ENCODE measurements at places on chromosomes 7 and 10.

DNA sequence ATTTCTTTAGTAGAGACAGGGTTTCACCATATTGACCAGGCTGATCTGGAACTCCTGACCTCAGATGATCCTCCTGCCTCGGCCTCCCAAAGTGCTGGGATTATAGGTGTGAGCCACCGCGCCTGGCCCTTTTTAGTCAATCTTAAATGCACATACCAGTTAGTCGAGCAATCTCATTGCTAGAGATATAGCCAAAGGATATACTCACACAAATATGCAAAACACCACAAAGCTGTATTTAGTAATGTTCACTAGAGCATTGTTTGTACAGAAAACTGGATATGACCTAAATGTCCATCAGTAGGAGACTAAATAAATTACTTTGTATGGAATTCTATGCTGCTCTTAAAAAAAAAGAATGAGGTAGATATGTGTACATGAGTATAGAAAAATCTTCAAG is 24.5 kb upstream of the IL6 start:
- no peak for DNase-seq

DNA sequence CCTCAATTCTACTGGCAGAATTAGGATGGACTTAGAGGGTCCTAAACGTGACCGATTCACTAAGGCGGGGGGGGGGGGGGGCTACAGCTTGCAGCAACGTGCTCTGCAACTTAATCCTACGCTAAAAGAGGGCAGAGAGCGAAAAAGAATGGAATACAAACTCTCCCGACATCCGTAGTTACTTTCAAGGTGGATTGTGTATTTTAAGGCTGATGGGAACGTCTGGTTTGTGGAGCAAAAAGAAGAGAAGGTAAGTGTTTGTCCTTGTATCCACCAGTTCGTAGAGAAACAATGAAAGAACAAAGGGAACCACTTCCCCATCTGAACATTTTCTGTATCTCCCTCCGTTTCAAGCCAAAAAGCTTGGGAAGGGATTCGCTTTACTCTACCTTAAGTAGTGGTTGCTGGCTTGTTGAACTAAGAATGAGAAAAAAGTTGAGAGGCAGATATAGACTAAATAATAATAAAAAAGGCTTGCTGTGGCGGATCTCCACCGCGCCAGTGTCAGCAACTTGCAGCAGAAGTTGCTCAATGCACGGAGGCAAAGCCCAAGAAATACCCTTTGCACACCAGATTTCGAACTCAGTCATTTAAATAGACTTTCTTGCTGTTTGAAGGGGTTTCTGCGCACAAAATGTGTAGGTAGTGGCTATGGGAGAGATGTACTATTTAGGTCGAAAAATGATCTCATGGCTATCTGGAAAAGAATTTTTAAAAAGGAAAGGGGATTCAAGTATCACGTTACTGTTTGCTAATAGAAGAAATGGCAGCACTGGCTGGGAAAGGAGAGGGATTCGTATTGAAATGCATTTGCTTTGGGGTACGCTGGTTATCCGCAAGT is 736 bp downstream of the SKIDA1 start:
- no peak for DNase-seq

GRCh38 chr7:140657891-140658290 is 14.9 kb upstream of the ADCK2 start:
- no peak for DNase-seq

- no peak for DNase-seq
These were observed 98.7 kb downstream of the LRRC4 start for GRCh38 chr7:127932496-127932895.

GRCh38 chr10:200405-200804 is 65.2 kb downstream of the ZMYND11 start:
- DNase-seq, result no peak

DNA sequence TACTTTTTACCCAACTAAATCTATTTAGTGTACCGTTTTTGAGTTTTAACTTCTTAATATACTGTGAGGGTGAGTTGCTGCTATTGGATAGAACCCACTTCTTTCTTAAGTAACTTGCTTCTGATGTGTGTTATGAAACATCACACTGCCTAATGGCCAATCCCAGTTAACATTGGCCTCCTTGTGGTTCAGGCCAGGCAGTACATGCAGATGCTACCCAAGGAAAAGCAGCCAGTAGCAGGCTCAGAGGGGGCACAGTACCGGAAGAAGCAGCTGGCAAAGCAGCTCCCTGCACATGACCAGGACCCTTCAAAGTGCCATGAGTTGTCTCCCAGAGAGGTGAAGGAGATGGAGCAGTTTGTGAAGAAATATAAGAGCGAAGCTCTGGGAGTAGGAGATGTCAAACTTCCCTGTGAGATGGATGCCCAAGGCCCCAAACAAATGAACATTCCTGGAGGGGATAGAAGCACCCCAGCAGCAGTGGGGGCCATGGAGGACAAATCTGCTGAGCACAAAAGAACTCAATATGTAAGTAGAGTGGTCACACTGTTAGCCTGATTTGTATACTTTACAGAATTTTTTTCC is 39.7 kb downstream of the TES start:
- no peak for DNase-seq

- peak; percentile 41 for DNase-seq
These were observed 17.9 kb upstream of the TMEM225B start for GRCh38 chr7:99579956-99580777.

GRCh38 chr10:62268027-62268398 is 631 bp downstream of the RTKN2 start:
- DNase-seq, result no peak

GRCh38 chr10:17665747-17666146 is 21.8 kb downstream of the STAM start:
- no peak for DNase-seq

DNA sequence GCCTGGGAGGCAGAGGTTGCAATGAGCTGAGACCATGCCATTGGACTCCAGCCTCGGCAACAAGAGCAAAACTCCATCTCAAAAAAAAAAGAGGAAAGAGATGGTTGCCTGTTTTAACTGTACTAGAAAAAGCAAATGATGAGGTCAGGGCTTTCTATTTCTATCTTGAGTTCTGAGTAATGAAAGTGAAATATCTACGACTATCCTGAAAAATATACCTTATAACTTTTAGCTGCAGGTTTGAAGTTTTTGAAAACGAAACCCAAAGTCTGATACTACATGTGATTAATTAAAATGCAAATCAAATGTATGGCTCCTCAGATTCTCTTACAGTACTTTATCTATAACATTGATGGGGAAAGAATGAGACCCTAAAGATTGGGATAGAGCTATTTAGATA is 636.2 kb upstream of the LRRN3 start:
- no peak for DNase-seq

- no peak for DNase-seq
These were observed 183.0 kb upstream of the PITRM1 start for GRCh38 chr10:3355536-3355935.

GRCh38 chr10:28431139-28431538 is 101.8 kb upstream of the WAC start:
- no peak for DNase-seq

GRCh38 chr10:12777840-12778585 is 223.5 kb downstream of the CCDC3 start:
- DNase-seq, result no peak

- DNase-seq, result no peak
These were observed 5.2 kb downstream of the CPED1 start for GRCh38 chr7:120993553-120994191.

DNA sequence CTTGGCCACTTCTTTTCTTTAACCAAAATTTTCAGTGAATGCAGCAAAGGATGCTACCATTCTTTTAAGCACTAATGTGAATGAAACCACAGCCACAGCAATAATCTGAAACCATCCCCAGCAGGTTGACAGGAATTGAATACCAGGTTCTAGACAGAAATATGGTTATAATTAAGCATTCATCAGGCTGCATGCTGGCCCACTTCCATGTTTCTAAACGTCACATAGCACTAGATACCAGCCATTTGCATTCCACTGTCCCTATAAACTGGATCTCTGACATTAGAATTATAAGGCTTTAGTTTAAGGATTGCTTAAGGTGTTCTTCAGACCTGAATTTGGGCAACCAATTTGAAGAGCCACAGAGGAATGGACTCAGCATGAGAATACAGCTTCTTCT is 340.8 kb upstream of the KLF6 start:
- no peak for DNase-seq

- no peak for DNase-seq
These were observed 101.2 kb upstream of the SEC61G start for GRCh38 chr7:54860003-54860775.

DNA sequence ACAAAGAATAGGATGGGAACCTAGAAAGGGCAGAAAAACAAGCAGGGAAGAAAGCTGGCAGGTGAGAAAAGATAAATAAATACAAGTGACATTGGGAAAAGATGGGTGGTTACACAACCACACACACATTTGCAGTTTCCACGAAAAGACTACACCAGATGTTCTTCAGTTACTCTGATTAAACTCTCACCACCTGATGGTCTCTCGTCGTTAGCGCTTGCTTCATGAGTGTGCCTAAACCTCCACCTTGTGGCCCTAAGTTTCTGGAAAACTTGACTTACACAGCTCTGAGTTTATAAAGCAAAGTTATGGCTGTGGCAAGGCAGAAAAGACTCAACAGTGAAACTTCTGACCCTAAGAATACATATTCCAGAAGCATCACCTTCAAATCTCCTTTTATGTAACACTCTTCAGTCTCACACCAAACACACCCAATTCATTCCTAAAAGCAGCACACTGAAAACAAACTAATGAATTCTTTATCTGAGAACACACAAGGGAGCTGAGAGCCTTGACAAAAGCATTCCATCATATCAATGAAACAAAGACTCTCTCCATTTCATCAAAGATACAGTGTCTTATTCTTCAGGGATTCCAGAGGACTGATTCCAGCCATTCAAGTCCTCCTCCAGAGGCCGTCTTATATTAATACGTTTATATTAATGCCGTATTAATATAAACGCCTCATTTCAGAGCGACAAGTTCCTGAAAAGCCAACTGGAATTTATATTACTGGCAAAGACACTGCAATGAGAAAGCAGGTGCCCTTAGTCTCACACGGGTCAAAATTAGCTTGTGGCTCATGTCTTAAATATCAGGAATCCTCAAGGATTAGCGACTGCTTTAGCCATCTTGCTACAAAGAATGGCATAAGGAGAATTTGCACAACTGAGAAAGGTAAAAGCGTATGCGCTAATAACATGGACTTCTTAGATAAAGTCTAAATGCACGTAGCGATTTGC is 77.6 kb downstream of the RNF216 start:
- no peak for DNase-seq

DNA sequence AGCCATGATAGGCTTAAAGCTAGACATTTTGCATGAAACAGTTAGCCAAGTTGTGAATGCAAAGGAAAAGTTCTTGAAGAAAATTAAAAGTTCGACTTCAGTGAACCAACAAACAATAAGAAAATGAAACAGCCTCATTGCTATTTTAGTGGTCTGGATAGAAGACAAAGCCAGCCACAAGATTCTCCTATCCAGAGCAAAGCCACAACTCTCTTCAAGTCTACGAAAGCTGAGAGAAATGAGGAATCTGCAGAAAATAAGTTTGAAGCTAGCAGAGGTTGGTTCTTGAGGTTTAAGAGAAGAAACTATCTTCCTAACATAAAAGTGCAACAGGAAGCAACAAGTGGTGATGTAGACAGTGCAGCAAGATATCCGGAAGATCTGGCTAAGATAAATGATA is 271.4 kb upstream of the GRM3 start:
- no peak for DNase-seq

GRCh38 chr7:45601094-45601493 is 26.9 kb downstream of the ADCY1 start:
- DNase-seq, result no peak

DNA sequence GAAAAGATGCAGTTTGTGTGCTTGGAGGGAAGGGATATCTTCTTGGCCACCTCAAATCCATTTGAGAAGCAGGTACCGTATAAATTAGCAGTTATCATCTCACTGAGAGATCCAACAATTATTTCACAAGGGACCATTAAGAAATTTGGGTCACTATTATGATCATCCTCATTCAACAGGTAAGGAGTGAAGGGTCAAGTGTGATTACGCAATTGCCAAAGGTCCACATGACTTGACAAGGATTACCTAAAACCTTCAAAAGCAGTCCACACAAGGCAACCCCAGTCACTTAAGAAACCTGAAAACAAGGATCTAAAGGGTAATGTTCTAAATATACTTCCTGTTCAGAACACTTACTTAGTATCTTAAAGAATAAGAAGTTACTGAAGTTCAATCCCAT is 27.4 kb downstream of the CCDC6 start:
- DNase-seq, result no peak

DNA sequence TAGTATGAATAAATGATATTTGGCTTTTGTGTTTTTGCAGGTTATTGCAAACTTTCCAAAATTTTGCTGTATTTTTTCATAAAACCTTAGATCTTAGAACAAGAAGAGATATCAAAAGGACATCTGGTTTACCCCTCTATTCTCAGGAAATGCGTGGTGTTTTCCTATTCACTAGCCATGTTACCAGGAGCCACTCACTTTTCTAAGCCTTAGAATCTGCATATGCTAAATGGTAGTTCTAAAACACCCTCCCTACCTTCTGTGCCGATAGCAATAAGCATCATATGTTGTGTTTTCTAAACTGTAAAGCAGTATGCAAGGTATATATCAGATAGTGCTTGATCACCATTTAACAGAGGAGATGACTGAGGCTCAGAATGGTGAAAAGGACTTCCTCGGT is 715.0 kb upstream of the CELF2 start:
- no peak for DNase-seq

DNA sequence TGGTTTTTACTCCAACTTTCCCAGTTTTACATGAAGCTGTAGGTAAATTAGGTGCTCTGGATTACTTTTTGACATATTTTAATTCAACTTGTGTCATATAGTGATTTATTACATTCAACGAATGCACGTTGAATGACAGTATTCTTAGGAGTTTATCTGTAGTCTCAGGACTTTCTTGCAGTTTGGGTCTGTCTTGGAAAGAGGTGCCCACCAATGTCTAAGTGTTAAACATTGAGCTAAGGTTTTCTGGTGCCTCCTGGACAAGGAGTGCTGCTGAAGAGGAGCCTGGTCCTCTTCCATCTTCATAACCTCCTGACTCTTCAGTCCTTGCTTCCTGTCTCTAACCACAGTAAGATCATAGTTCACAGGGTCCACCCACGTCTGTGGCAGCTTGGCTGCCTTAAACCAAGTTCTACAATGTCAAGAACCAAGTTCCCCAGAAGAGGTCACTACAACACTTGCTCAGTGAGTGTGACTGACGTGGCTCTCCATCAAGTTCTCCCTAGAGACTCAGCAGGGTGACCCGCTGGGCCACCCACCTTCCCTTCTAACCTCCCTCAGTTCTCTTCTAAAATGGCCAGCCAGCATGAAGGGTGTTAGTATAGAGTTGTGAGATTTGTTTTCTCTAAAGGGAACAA is 6.1 kb downstream of the NPY start:
- no peak for DNase-seq

GRCh38 chr7:118330388-118330787 is 105.9 kb downstream of the ANKRD7 start:
- no peak for DNase-seq

GRCh38 chr10:118800920-118801319 is 46.1 kb upstream of the CACUL1 start:
- no peak for DNase-seq

Data from DMS79 (cell line).